Midbrain (tissue), 1 donor: ENCODE measurements at places on chromosomes 3 and 15.
A peak's percentile ranks its signal among the peaks of the same experiment; 100 is the strongest.

GRCh38 chr15:78208887-78209645 lies 25.3 kb downstream of the ACSBG1 start:
- DNase-seq: peak; percentile 36

DNA sequence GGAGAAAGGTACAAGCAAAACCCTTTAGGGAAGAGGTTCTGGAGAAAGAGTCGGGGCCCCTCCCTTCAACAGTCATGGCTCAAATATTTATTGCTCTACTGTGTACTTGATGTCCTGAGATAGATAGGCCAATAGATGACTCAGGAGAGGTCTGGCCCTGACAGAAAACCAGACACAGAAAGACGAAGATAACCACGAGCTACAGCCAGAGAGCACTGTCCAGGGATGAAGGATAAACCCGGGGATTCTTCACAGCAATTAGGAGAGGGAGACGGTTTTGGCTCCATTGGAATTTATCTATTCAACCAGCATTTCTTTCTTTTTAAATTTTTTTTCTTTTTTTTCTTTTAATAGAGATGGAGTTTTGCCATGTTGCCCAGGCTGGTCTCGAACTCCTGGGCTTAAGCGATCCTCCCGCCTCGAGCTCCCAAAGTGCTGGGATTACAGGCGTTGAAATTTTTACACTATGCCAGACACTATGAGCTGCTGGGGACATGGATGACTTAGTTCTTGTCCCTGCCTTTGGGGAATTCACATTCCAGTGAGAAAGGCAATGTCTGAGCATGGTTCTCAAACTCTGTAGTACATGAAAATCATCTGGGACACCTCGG lies 4.6 kb upstream of the CIDEC start:
- DNase-seq: no peak

- peak; percentile 54 for DNase-seq
These were observed 47.0 kb downstream of the ZNF609 start for GRCh38 chr15:64507293-64507802.

GRCh38 chr3:70000563-70001081 lies 1.1 kb downstream of the SAMMSON start:
- DNase-seq: peak; percentile 88
